Activated T-helper 2 cell treated with anti-CD3 and anti-CD28 coated beads, Interferon-gamma antibody, Interleukin-2, Interleukin-4, amounts not matched to agents 10 μg/mL and 5 μg/mL and 100 μg/mL, durations not matched to agents 14 hours and 24 hours and 36 hours (primary cell): ENCODE measurements at places on chromosomes 3 and 15. TPM values are rescaled to one million over a fixed set of nuclear protein-coding genes. Genes with fewer than 3 reads are reported as not detected.

DNA sequence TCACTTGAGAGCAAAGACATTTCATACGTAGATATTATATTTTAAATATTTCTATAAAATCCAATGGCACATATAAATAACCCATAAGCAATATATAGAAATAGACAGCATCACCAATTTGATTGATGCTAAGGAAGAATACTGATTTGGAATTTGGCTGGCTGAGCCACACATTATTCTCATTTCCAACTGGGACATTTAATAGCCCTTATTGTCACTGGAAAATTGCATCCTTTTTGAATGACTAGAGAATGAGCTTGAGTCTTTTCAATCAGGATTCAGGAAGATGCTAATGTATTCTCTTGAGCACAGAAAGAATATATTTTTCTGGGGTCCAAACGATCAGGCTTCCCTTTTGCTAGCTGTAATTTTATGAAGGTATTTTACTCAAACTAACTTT, 70.9 kb upstream of the KCNH8 start:
- no peak overlapping the region for H3K4me3 ChIP-seq
- no peaks in the 10 kb centered on the region for H3K4me1 ChIP-seq
- no peaks in the 10 kb centered on the region for H3K36me3 ChIP-seq
- no peak overlapping the region for H3K27ac ChIP-seq
- H3K27me3 ChIP-seq, result peaks cover 2% of the 10 kb centered on the region
- DNase-seq, result no peak

DNA sequence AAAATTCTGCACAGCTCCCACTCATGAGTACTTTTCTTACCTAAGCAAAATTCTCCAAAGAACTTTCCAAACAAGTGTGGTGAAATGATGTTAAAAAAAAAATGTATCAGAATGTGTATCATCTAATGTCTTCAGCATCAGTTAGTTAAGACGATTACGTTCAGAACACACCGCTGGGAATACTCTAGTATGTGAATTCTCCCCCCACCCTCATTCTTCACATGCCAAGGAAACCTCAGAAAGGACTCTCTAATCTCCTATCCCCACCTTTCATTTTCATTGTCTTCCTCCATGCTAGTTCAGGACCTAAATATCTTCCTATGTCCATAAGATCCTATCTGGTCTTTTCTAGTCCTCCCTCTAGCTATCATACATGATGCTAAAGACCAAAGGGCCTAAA, 457.4 kb downstream of the SHQ1 start:
- DNase-seq, result no peak
- peaks cover 41% of the 10 kb centered on the region for H3K4me1 ChIP-seq
- no peaks in the 10 kb centered on the region for H3K27me3 ChIP-seq
- H3K4me3 ChIP-seq, result no peak overlapping the region

- peaks cover 20% of the 10 kb centered on the region for H3K36me3 ChIP-seq
- H3K27me3 ChIP-seq, result no peaks in the 10 kb centered on the region
- H3K4me1 ChIP-seq, result peaks cover 20% of the 10 kb centered on the region
- peak within 1 kb of the TSS; percentile 90 for H3K27ac ChIP-seq
- H3K4me3 ChIP-seq, result peak within 1 kb of the TSS; percentile 85
- DNase-seq, result peak; percentile 92
Measured at GRCh38 chr15:74937590-74938371, at the start of gene COX5A. TSS of gene COX5A (minus strand) at chr15:74938073. CDS start at chr15:74938014, 59 bp downstream.

EEF1AKMT4 gene
- 9.5 and 10.6 TPM in 2 replicates for total RNA-seq

DNA sequence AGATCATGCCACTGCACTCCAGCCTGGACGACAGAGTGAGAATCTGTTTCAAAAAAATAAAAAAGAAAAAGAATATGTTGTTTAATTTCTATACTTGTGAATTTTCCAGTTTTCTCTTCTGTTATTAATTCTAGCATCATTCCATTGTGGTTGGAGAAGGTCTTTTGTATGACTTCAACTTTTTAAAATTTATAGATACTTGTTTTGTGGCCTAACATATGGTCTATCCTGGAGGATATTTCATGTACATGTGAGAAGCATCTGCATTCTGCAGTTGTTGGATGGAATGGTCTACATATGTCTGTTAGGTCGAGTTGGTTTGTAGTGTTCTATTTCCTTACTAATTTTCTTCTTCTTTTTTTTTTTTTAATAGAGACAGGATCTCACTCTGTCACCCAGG, 35.6 kb downstream of the MAP1A start:
- H3K4me3 ChIP-seq, result no peak overlapping the region
- H3K36me3 ChIP-seq, result peaks cover 3% of the 10 kb centered on the region
- H3K27me3 ChIP-seq, result no peaks in the 10 kb centered on the region
